ENCODE measurements at places on chromosomes 11 and 22.

DNA sequence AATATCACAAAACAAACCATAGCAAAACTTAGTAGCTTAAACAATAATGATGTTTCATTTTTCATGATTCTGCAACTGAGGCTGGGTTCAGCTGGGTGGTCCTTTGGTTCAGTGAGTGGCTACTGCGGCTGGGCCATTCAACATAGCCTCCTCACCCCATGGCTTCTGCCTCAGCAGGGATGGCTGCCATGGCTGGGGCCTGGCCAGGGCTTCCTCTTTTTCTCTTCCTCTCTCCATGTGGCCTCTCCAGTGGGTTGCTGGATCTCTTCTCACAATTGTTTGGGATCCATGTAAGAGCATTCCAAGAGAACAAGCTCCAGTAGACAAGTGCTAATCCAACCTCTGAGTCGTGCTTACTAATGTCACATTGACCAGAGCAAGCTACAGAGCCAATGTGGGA, 248.6 kb upstream of the PLET1 start:
- no peak for DNase-seq

- DNase-seq, result peak; percentile 73
Measured at GRCh38 chr11:798093-798713, at the start of gene SLC25A22. TSS of gene SLC25A22 (minus strand) at chr11:798281. CDS start at chr11:795006, 3,275 bp downstream.

GRCh38 chr22:37448516-37449127, 21.3 kb upstream of the ELFN2 start:
- DNase-seq, result no peak

- no peak for DNase-seq
Measured at GRCh38 chr11:131378931-131379330, 8.5 kb downstream of the NTM start.

DNA sequence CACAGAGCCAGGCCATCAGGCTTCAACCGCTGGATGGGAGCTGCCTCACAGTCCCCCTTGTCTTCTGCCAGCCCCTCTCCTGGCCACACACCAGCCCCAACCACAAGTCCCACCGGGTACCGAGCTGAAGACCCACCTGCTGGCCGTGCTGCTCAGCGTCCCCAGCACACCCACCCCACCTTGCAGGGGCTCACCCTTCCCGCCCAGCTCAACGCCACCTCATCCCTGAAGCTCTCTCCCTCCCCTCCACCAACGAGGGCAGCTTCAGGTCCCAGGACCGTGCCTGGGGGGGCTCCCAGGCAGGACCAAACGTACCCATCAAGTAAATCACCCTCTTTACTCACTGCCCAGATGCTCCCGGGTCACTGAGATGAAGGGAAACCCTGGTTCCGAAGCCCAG, 141.0 kb downstream of the CRYBB2 start:
- no peak for DNase-seq

- peak; percentile 71 for DNase-seq
Measured at GRCh38 chr11:92204731-92205130, 19.9 kb upstream of the FAT3 start.

DNA sequence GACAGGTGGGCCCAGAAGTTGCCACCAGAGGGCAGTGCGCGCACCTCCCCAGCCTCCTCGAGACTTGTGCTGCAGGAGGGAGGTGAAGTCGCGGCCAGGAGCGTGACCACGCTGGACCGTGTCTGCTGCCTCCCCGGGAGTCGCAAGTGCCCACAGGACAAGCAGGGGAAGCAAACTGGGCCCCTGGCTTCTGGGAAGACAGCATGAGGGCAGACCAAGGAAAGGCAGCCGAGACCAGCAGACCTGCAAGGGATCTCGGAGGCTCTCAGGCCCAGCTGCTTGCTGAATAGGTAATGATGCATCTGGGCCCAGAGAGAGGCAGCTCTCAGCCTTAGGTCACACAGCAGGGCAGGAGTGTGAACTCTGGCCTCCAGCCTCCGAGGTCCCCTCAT, 17.0 kb upstream of the IL2RB start:
- peak; percentile 74 for DNase-seq

- DNase-seq, result no peak
Measured at GRCh38 chr11:128803011-128803410, 64.1 kb downstream of the KCNJ1 start.

- DNase-seq, result peak; percentile 52
Measured at GRCh38 chr22:42856179-42856864, 751 bp downstream of the ARFGAP3 start.

- DNase-seq, result no peak
Measured at GRCh38 chr22:42808521-42808920, 48.6 kb downstream of the ARFGAP3 start.

DNA sequence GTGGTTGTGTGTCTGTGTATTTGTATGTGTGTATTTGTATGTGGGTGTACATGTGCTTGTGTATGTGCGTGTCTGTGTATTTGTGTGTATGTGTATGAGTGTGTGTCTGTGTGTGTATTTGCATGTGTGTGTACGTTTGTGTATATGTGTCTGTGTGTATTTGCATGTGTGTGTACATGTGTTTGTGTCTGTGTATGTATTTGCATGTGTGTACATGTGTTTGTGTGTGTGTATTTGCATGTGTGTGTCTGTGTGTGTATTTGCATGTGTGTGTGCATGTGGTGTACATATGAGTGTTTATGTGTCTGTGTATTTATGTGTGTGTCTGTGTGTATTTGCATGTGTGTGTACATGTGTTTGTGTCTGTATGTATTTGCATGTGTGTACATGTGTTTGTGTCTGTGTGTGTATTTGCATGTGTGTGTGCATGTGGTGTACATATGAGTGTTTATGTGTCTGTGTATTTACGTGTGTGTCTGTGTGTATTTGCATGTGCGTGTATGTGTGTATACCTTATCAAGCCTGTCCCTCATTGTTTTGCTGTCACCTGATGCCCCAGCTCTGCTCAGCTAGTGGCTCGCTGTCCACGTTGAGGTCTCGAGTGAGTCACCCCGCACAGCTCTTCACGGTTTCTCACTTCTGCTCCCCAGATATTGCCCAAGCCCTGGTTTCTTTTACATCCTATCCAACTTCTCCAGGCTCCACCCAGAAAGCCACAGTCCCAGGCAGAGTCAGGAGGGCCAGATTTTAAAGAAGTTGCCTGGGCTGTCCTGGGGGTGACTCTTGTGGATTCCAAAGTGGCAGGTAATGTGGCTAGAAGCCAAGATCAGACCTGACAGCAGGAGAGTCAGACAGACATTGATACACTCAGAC, 15.2 kb downstream of the MB start:
- no peak for DNase-seq

DNA sequence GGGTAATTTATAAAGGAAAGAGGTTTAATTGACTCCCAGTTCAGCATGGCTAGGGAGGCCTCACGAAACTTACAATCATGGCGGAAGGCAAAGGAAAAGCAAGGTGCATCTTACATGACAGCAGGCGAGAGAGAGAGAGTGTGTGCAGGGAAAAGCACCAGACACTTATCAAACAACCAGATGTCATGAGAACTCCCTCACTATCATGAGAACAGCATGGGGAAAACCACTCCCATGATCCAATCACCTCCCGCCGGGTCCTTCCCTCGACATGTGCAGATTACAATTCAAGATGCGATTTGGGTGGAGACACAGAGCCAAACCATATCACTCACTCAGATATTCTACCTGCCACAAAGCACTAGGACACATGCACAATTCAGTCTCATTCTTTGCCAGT, 48.1 kb upstream of the HMGXB4 start:
- no peak for DNase-seq

DNA sequence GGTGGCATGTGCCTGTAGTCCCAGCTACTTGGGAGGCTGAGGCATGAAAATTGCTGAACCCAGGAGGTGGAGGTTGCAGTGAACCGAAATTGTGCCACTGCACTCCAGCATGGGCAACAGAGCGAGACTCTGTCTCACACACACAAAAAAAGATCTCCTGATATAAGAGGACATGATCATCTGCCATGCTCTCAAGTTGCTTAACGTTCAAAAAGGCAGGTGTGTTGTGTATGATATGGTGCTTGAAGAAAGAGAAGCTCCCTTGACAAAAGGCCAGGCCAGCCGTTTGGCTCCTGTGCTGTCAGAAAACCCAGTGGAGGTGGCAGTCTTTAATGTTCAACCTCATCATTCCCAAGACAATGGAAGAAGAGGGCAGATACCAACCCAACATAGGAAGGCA, 117.3 kb upstream of the PLET1 start:
- DNase-seq, result no peak

All from right lung (tissue), 10 donors.